ENCODE measurements at places on chromosomes 13 and 19.

- no peak for DNase-seq
These were observed 16.0 kb upstream of the SPIB start for GRCh38 chr19:50402544-50403301.

DNA sequence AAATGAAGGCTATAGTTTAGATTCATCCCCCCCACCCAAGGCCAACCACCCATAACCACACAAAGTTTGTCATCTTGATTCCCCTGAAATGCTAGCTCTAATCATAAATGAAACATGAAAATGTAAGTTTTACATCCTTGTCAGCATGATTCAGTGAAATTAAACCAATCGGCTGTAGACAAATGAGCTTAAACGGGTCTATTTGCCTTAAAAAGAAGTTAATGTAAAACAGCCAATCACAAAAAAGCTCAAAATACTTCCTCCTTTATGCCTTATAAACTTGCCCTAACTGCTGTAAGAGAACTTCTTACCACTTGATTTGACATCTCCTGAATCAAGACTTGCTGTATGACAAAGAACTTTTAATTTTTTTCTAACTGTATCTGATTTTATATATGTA lies 34.5 kb upstream of the MRI1 start:
- DNase-seq: no peak

GRCh38 chr19:58181902-58182576 lies 822 bp upstream of the ZNF274 start:
- peak; percentile 15 for DNase-seq

DNA sequence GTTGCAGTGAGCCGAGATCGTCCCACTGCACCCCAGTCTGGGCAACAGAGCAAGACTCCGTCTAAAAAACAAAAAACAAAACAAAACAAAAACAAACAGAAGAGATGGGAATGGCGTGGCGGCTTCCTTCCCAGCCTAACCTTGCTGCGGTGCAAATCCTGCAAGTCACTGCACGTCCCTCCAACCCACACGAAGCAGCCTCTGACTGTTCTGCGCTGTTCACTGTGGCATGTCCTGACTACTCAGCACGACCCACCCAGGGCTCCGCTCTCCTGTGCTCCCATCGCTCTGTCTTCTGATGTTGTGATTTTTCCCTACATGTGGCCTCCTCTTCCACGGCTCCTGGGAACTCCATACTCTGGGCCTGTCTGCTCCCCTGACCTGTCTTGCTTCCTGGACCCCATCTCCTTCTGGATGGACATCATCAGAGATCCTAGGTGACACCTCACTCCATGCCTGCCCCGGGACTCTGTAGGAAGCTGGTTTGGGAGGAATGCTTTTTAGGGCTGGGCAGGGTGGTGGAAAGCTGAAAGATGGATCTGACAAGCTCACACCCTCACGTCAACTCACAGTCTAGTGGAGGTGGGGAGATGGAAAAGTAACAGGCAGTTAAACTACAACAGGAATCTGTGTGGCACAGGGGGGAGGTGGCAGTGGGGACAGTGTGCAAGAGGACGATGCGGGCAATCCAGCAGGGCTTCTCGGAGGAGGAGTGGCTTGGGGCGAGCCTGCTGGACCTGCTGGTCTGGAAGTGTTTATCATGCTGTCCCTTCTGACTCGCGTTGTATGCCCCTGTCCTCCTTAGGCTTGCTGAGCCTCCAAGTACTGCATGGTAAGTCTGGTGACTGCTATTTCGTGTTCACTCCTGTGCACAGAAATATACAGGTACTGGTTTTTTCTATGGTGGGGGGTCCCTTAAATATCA lies 18.8 kb downstream of the ZSCAN5A start:
- DNase-seq: no peak

DNA sequence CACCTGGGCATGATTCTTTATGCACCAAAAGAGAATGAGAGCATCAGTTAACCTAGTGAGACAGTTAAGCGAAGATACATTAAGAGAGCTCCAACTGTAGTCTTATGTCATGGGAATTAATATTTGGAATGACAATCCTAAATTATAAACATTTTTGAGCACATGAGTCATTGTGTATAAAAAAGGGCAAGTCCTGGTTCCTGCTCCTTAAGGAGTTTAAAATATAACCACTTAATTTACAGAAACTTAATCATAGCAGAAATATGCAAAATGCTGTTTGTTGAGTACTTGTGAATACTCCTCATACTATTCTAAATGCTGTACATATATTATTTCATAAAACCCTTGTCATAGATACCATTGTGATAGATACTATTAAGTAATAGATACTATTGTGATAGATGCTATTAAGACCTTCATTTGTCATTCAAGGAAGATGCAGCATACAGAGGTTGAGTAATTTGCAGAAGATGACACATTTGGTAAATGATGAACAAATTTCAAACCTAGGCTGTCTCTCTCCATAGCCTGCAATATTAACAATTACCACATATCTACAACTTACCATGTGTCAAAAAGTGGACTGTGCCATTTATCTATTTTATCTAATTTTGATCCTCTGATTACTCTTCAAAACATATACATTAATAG lies 301.0 kb downstream of the TBC1D4 start:
- DNase-seq: no peak

GRCh38 chr13:112171570-112171965 lies 104.6 kb downstream of the SOX1 start:
- no peak for DNase-seq

DNA sequence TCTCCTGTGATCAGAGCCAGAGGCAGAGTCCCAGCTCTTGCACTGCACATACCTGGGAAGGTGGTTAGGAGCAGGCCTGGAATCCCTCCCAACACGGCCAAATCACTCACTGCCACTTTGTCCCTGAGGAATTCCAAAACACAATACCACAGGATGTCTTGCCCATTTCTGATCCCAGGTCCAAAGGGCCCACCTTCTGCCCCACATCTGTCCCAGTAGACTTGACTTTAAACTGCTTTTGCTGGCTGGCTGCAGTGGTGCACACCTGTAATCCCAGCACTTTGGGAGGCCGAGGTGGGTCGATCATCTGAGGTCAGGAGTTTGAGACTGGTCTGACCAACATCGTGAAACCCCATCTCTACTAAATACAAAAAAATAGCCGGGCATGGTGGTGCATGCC lies 18.9 kb downstream of the ZNF536 start:
- DNase-seq: no peak

GRCh38 chr13:31094331-31095015 lies 67.2 kb downstream of the HSPH1 start:
- DNase-seq: no peak

GRCh38 chr13:41456768-41457588 lies at the start of gene RGCC:
TSS of gene RGCC (plus strand) at chr13:41457550. CDS start at chr13:41457708, 158 bp downstream.
- DNase-seq: no peak

DNA sequence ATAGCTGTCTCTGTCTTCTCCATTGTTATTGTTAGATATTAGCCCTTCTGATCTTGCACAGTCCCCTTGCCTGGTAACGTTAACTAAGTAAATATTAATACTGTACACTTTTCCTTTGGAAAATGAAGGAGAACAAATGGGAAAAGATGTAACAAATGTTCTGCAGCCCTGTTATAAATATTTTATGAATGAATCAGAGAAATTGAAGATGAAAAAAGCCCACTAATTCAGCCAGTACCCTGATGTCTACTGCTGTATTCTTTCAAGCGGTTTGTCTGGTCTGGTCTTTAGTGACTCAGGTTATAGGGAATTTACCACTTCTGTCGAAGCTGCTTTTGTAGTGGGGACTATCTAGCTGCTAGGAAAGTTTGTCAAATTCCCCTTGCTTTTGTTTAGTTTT lies 121.0 kb downstream of the COG6 start:
- no peak for DNase-seq

DNA sequence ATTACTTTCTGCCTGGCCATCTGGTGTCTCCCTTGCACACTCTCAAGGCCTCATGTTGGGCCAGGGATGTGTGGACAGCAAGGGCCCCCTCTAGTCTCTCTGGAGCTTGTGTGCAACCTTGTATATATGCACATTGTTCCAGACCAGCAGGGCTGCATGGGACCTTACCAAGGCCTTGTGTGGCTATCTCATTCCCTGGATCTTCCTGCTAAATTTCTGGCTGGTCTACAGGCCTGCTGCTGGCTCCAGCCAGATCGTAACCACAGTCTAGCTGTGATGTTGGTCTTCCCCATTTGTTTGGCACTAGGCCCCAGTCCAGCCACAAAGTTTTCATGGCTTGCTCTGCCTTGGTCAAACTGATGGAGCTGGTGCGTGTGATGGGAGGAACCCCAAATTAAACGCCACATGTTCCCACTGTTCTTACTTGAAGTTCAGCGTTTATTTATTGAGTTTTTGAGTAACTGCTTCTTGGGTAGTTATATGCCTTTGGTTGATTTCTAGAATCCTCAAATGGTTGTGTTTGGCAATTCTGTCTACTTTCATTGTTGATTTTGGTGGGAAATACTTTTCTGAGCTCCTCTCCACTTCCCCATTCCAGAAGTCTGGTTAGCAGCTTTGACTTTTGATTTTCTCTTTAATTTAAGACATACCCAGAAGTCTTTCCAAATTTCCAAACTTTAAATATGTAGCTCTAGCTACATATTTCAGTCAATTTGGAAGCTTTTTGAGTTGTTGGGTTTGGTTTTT lies 56.4 kb downstream of the SIPA1L3 start:
- DNase-seq: no peak

DNA sequence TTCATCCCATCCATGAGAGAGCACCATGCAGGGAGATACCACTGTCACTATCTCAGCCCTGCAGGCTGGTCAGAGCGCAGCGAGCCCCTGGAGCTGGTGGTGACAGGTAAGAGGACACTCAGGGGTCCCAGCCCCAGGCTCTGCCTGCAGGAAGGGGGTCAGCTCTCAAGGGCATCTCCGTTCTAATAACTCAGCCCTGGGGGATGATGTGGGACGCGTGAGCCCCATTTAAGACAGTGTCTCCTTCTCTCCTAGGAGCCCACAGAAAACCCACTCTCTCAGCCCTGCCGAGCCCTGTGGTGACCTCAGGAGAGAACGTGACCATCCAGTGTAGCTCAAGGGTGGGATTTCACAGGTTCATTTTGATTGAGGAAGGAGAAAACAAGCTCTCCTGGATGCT lies 15.5 kb upstream of the KIR3DL3 start:
- peak; percentile 81 for DNase-seq

DNA sequence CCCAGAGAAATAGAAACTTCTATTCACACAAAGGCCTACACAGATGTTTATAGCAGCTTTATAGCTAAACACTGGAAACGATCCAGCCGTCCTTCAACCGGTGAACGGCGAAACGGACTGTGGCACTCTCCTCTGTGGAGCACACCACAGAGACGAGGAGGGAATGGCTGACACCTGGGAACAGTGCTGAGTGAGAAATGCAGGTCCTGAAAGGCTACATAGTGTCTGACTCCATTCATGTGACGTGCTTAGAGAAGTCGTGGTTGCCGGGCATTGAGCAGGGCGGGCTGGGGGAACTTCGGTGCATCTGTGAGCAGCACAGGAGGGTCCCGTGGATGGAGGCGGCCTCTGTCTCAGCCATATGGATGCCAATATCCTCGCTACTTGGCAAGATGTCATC lies 3.1 kb upstream of the GRK1 start:
- no peak for DNase-seq

GRCh38 chr13:45046445-45046844 lies 57.1 kb downstream of the GPALPP1 start:
- DNase-seq: no peak

DNA sequence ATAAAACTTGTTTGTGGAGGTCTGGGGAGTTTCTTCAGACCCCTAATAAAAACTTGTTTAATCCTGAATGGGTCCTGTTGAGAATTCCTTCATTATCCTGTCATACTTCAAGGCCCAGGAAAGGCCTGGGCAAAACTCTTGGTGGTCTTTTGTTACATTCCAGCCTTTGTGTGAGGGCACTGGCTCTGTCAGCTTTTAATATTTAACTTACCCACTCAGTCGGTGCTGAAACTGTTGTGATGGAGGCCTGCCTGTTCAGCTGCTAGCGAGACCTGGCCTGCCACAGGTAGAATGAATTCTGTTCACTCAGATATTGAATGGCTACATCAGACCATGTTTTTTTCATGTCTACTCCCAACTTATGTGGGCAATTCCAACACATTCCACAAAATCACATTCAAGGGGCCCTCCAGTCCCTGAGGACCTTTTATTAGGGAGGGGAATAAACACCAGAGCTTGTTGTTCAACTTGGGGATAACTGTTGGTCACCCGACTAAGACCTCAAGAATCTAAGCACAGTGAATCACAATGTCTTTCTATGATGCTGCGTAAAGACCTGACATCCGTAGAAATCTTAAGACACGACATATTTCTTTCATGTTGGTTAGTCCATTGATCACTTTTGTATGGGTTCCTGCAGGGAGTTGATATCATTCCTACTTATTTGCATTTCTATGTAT lies 12.5 kb downstream of the NLRP8 start:
- no peak for DNase-seq

GRCh38 chr13:112641456-112642089 lies 48.3 kb upstream of the ATP11A start:
- no peak for DNase-seq

GRCh38 chr19:49701271-49701786 lies 10.4 kb downstream of the CPT1C start:
- DNase-seq: no peak

GRCh38 chr19:35074426-35075201 lies 33.1 kb downstream of the HPN start:
- no peak for DNase-seq

GRCh38 chr13:51425410-51426042 lies 27.3 kb downstream of the INTS6 start:
- DNase-seq: no peak

- no peak for DNase-seq
These were observed 11.8 kb upstream of the CD70 start for GRCh38 chr19:6602729-6603114.

DNA sequence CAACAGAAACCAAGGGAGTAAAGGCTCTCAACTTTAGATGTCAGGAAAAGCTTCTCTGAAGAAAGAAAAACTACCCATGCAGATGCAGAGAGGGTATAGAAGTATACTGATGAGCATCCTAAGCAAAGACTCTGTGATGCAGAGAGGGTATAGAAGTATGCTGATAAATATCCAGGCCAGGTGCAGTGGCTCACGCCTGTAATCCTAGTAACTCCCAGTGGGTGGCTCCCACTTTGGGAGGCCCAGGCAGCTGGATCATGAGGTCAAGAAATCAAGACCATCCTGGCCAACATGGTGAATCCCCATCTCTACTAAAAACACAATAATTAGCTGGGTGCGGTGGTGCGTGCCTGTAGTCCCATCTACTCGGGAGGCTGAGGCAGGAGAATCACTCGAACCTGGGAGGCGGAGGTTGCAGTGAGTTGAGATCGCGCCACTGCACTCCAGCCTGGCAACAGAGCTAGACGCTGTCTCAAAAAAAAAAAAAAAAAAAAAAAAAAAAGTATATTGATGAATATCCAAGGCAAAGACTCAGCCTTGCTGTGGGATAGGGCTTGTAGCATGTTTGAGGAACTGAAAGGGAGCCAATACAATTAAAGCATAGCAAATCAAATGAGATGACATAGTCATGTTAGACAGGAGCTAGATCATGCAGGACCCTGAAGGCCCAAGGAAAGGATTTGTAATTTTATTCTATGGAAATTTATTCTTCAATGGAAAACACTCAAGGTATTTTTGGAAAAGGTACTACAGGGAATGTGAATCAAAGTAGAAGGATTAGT lies 14.9 kb downstream of the UBL3 start:
- DNase-seq: no peak

DNA sequence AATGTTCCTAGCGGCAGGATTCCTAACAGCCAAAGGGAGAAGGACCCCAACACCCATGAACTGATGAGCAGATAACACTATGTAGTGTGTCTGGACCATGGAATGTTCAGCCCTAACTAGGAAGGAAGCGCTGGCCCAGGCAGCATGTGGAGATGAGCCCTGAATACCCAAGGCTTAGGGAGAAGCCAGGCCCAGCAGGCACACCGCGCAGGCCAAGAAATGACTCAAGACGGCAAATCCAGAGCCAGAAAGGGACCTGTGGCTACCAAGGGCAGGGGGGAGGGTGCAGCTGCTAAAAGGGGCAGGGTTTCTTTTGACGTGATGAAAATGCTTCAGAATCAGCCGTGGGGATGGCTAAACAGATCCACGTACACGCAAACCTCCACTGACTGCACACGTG lies 20.7 kb upstream of the TINCR start:
- no peak for DNase-seq
